ENCODE measurements at places on chromosomes 4 and X.

DNA sequence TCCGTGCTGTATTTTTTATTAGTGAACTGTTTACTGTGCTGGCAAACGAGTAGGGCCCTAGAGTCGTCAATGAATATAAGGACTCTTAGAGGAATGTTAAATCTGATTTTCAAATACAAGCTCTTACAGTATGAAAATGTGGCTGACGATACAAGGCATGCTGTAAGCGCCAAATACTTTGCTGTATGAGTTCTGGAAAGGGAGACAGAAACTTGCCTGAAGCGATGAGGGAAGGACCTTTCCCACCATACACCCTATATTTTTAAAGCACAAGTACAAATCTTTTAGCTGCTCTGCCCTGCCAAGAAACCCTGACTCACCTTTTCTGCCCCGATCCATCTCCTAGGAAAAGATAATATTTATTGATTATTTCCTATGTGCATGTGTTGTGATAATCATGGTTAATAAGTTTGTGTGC is 15.7 kb upstream of the RUFY3 start:
- no peak for DNase-seq

DNA sequence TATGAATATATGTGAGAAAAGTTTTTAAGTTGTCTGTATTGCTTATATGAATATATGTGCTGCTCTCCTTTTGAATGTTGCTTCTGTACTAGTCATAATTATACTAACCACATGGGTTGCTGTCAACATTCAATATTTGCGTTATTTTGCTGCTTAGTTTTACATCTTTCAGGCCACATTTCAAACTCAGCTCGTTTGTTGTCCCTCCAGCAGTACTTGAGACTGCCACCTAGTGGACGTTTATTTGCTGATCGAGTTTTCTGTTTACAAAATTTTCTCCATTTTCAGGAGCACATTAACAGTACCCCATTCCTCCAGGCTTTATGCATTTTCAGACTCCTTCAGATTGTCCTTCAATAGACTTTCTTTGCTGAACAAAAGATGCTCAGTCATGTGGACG is 75.8 kb downstream of the NUDT11 start:
- DNase-seq = no peak

DNA sequence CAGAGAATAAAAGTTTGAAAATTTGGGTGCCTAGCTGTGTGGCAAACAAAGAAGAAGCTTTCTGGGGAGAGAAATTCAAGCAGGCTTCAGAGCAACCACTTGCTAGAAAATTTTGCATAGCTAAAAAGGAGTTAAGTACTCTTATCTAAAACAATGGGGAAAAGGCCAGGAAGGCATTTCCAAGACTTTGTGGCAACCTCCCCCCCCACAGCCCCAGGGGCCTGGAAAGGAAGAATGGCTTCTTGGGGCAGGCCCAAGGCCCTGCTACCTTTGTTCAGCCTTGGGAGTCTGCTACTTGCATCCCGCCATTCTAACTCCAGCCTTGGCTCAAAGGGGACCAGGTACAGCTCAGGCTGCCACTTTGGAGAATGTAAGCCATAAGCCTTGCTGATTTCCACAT is 102.2 kb downstream of the PTCHD1 start:
- DNase-seq = no peak

GRCh38 chrX:41621222-41621723 is 67.5 kb upstream of the GPR34 start:
- peak; percentile 0 for DNase-seq

- no peak for DNase-seq
These were observed 14.9 kb upstream of the DCAF8L1 start for GRCh38 chrX:27996132-27996531.
